SK-N-SH (cell line): ENCODE measurements at places on chromosomes 1 and 21.
A peak's percentile ranks its signal among the peaks of the same experiment; 100 is the strongest.

GRCh38 chr21:33396951-33397350 lies 6.3 kb upstream of the IFNGR2 start:
- no peak for DNase-seq

- peak; percentile 91 for DNase-seq
These were observed 5.0 kb downstream of the SRARP start for GRCh38 chr1:16009030-16009460.

DNA sequence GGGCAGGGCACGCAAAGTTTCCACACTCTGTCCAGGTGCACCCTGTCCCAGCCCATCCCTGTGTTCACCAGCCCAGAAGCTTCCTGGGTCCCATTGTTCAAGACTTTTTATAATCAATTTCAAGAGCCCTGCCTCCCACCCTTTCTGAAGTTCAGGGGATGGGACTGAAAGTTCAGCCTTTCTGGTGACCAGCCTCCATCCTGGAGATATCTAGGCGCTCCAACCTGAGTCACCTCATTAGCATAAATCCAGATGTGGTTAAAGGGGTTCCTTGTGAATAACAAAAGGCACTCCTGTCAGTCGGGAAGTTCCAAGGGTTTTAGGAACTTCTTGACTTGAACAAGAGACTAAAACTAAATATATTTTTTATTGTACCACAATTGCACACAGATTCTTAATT lies 48.4 kb upstream of the RAP1A start:
- DNase-seq: no peak

DNA sequence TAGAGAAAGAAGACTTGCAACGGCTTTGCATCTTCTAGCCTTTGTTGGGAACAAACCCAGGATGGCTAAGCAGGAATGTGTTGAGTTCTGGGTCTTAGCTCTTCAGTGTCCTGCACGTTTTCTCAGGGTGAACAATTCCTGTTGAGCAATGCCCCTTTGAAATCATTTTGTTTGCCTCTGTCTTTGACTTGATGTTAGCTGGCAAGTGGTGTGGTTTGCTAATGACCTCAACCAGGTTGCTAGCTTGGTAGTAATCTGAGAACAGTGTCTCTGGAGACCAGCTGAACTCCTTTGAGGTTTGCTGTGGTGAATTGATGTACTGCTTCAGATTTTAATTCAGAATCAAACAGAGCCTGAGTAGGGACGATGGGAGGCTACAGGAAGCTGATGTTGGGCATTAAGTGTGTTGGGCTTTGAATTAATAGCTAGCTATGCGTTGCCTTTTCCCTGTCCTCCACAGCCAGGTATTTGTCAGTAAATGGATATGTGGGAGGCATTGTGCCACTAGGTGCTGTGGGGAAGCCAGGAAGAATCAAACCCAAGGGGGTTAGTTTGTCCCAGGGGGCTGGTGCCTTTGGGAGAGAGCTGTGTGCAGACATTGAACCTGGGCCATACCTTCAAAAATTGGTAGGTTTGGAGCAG lies 23.3 kb upstream of the SRSF10 start:
- DNase-seq: no peak

GRCh38 chr21:27673581-27673980 lies 706.7 kb upstream of the ADAMTS5 start:
- no peak for DNase-seq

DNA sequence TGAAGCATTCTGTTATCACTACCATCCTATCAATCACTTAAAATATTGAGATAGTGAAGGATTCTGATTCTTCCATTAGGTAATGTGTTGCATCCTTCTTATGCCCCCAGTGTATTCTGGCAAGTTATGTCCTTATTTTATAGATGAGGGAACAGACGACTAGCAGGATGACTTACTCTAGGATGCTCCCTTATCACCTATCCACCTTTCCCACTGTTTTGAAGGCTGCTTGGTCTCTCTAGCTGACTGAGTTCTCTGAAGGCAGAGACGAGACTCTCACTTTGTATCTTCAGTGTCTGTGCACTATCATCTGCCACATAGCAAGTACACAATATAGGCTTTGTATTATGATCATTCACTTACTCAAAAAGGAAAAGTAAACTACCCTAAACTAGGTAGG lies 4.0 kb downstream of the GLUL start:
- DNase-seq: no peak

- DNase-seq: peak; percentile 16
These were observed 55.9 kb downstream of the SEC16B start for GRCh38 chr1:177913762-177914540.
